A549 treated with GW870086 at 1 μM for 4 hours (cell line): ENCODE measurements at places on chromosomes 4 and X. TPM values are rescaled to one million over a fixed set of nuclear protein-coding genes. Genes with fewer than 3 reads are reported as not detected.

Gene DMP1
- 0.05 TPM in 1 of 5 replicates, not detected in the others for total RNA-seq

Gene PCSK1N
- 25.1 to 49.0 TPM (median 43.6 TPM) in 5 replicates for total RNA-seq

Gene UGT2A3
- 0.10 to 0.22 TPM (median 0.12 TPM) in 3 of 5 replicates, not detected in the others for total RNA-seq

Gene MAGEB5
- not detected in 5 replicates for total RNA-seq

Gene FAM241A
- total RNA-seq: 0.54 to 0.91 TPM (median 0.90 TPM) in 5 replicates

Gene P2RY10
- not detected in 5 replicates for total RNA-seq

Gene SPANXA1
- 0.28 TPM in 1 of 5 replicates, not detected in the others for total RNA-seq

Gene RAB40AL
- total RNA-seq: 0.13 TPM in 1 of 5 replicates, not detected in the others

Gene RHOXF1
- not detected in 5 replicates for total RNA-seq

Gene SPANXA2
- total RNA-seq: 0.28 to 0.40 TPM in 2 of 5 replicates, not detected in the others

Gene ART3
- total RNA-seq: not detected in 5 replicates

Gene SLC9B2
- 7.3 to 8.2 TPM (median 7.6 TPM) in 5 replicates for total RNA-seq

Gene CASP3
- total RNA-seq: 19.2 to 24.1 TPM (median 20.9 TPM) in 5 replicates

Gene ADH1C
- not detected in 5 replicates for total RNA-seq

Gene PNMA5
- total RNA-seq: not detected in 5 replicates

Gene OTC
- total RNA-seq: not detected in 5 replicates

Gene DCAF4L1
- total RNA-seq: 0.11 to 0.15 TPM (median 0.13 TPM) in 5 replicates

Gene ABCE1
- total RNA-seq: 64.4 to 113 TPM (median 72.8 TPM) in 5 replicates

Gene CT45A10
- 0.41 to 1.1 TPM in 2 of 5 replicates, not detected in the others for total RNA-seq

Gene CNGA1
- not detected in 5 replicates for total RNA-seq
